Activated T-helper 1 cell treated with anti-CD3 and anti-CD28 coated beads, Interleukin-2, amount 50 U/mL, for 16 hours (primary cell): ENCODE measurements at places on chromosomes 13 and 19.

GRCh38 chr13:47000165-47000564, 103.3 kb upstream of the HTR2A start:
- no peak for DNase-seq

DNA sequence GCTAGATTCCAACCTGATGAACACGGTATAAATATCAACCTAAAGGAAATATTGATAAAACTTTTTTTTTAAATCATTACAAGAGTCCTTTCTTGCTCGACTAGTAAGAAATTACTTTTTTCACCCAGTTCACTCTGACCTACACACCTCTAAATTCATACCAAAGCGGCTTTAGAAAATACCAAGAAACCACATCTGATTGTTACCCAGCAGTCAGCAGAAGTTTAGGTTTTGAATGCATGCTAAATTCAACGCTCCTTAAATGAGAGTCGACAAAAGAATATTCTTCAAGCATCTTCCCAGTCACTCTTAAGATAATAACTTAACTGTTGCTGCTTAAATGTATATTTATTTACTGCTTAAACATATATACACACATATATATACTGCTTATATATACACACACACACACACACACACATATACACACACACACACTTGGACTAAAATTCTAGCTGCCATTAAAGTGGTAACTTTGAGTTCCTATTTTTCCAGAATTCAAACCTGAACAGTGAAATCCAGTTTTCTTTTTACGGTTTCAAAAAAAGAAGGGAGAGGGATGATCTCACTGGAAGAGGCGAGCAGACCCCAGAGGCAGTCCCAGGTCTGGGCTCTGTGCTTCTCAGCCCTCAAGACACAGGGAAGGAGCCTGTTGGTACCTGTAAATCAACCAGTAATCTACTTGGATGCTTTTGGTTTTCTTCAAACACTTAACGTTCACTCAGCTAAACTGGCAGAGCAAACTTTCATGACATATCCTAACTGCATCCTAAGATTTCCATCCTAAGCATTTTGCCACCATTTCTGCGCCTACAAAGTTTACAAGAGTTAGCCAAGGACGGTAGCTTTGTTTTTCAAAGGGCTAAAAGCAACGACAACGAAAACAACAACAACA, 1.7 kb downstream of the STK24 start:
- DNase-seq, result no peak

- no peak for DNase-seq
These were observed 40.4 kb upstream of the PDCD5 start for GRCh38 chr19:32540621-32541020.

DNA sequence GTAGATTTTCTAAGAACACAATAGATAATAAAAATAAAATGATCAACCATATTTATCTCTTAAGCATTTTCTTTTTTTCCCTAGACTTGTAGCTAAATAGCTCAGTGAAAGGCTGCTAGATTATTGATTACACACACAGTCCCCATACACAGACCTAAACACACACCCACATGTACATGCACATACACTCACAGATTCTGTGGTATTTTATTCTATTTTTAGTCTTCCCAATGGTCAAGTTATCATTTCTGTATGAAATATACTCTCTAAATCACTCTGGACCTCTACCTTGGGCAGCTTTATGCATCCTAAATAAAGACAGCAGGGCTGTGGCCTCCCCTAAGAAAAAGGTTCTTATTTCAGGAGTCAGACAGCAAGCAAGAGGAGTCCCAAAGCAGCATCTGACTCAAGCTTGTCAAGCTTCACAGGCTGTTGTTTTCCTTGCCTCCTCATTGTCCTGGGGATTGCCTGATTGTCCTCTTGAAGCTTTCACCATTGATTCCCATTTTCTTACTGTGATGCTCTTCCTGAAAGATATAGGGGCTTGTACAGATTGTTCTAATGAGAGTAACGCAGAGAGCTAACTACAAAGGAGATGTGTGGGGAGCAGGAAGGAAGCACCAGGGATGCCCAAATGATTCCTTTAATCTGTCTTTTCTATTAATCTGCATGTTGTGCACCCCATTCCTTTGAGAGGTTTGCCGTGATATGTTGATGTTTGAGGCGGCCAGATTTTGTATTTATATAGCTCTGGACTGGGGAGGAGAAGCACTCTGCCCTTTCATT, 986.5 kb downstream of the PCDH17 start:
- DNase-seq, result no peak

GRCh38 chr19:343941-344624, 513 bp downstream of the MIER2 start:
- DNase-seq, result no peak

- DNase-seq, result no peak
These were observed 81.1 kb downstream of the TNFSF13B start for GRCh38 chr13:108350579-108350978.

DNA sequence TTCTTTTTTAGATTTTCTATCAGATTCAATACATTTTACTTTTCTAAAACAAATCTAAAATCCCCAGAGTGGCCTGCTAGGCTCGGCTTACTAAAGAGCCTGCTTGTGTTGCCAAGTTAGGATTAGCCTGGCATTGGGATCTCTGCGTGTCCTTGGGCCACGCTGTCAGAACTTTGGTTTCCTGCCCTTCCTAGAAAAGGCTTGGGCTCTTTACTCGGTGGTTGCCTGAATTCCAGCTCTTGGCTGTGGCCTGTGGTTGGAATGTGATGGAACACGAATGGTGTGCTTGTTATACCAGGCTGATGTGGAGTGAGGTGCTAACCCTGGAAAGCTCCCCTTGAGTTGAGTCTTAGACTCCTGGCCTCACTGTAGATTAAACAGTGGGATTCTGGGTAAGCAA, 8.5 kb downstream of the SPATA13 start:
- DNase-seq, result no peak

- no peak for DNase-seq
These were observed 8.7 kb downstream of the SBK2 start for GRCh38 chr19:55528030-55528803.

DNA sequence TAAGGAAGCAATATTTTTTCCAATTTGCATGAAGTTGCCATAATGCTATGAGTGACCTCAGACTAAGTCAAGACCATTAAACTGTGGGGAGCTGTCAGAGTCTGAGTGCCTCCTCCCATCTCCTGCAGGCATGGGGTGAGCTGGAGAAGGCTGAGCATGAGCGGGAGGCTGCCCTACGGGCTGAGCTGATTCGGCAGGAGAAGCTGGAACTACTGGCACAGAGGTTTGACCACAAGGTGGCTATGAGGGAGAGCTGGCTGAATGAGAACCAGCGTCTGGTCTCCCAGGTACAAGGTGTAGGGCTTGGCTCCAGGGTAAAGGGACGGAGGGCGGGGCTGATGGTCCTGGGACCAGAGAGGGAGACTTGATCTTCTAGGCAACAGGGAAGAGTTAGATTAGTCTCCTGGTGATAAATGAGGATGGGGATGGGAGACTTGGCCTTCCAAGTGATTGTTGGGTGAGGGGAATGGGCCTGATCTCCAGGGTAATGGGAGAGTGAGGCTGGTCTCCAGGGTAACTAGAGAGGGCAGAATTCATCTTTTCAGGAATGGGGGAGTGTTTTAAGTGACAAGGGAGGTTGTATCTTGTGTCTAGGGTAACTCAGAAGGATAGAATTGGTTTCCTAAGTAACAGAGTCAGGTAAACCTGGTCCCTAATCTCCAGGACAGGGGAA, 36.0 kb downstream of the SPTBN4 start:
- DNase-seq, result no peak

DNA sequence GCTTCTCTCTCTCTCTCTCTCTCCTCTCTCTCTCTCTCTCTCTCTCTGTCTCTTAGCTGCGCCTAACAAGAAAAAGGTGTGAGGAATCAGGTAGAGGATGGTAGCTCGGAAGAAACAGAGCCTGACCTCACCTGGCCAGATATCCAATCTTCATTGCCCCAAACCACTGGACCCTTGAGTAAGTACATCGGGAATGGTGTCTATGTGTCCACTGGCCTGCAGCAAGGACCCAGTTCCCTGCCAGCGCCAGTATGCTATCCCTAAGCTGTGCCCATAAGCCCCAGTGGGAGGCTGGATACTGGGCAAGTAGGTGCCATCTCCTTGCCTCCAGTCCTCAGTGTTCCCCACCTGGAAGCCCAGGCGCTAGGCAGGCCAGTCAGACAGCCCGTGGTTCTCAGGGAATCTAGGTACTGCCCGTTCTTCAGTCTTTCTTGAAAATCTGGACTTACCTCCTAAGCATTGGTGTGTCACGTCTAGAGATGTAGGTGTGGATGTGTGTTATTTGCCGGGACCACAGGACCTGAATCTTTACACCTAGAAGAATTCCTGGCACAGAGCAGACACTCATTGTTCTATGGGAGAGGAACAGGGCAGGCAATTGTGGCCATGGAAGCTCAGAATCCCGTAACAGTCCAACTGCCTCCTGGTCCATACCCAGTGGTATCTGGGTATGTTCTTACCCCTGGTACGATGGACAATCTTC, 7.3 kb downstream of the URAD start:
- no peak for DNase-seq

DNA sequence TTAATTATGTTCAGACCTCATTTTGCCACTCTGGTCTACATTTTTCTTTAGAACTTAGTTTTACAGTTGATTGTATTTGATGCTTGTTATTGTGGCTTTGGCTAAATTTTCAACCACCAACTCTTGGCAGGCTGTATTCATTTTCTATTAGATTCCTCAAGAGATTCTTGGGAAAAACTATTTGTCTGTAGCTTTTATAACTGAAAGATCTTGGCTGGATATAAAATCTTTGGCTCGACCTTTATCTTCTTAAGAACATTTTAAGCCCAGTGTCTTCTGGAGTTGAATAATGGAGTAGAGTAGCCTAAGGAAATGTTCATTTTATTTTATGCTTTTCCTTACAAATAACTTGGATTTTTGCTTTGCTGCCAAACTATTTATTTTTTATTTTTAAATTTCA, 848.5 kb downstream of the PCDH17 start:
- DNase-seq, result no peak

GRCh38 chr13:85666356-85666755, 132.9 kb downstream of the SLITRK6 start:
- DNase-seq, result no peak
